ENCODE measurements at places on chromosomes 2 and 18.

DNA sequence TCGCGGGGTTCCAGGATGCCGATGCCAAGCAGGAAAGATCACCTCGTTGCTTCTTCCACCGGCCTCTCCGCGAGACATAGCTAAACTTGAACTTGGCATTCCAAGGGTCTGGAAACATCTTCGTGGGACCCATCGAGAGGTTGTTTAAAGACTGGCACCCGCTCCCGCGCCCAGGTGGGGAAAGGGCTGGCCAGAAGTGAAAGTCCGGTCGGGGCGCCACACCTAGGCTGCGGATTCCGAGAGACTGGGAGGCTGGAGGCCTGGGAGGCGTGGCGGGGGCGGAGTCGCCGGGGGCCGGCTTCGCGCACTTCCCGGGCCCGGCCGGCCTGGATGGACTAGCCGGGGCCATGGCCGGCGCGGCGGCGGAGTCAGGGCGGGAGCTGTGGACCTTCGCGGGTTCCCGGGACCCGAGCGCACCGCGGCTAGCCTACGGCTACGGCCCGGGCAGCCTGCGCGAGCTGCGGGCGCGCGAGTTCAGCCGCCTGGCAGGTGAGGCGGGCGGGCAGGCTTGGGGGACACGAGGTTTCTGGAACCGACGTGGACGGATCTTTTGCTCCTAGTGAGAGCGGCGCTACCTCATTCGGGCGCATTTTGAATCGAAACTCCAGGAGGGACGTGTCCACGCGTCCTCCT is at the start of gene MOCOS:
MOCOS (plus strand) TSS at position 305 of the 633 bp plus-strand sequence; CDS start at position 348, 43 bp downstream.
- peak; percentile 16 for DNase-seq

- DNase-seq = no peak
These were observed 585.0 kb downstream of the NR4A2 start for GRCh38 chr2:155747531-155747930.

DNA sequence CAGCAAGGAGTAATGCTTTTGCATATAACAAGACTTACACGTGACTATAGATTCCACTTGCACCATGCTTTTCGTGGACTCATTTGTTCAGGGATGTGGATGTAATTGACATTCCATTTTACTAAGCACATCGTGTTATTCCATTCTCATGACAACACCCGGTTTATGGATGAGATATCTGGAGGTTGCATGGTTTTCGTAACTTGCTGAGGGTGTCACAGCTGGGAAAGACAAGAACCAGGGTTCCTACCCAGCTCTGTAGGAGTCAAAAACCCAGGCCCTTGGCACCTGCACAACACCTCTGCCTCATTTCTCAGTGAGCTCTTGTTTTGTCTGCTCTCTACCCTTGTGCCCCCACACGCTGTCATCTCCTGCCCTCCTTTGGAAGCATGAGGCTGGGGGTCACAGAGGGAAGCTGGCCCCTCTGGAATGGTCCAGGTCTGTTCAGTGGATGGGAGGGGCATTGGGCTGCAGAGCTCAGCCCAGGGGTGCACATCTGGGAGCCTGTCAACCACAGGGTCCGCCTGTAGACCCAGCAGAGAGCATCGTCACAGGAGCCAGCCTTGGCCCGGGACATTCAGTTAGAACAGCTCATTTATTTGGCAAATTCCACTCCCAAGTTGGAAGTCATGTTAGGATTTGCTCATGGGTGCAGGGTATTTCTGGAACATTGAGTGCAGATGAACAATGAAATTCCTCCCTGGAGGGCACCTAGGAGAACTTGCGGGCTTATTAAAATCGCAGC is 120.1 kb upstream of the TWIST2 start:
- no peak for DNase-seq

DNA sequence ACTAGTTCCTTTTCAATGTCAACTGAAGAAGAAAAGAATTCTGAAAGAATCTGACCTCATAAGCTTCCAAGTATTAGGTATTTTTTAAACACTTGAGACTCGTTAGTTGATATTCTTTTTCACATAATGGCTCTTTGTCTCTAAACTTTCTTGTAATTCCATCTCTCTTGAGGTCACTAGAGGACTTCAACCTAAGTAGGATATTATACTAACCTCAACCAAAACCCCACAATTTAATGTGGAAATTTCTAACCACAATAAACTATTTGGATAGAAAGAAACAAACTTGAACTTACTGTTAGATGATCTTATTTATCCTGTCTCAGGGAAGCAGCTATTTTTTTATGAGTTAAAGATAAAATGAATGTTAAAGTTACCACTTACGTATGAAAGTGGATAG is 206.9 kb upstream of the FSIP2 start:
- no peak for DNase-seq

GRCh38 chr18:51339856-51340255 is 142.4 kb upstream of the MEX3C start:
- no peak for DNase-seq

DNA sequence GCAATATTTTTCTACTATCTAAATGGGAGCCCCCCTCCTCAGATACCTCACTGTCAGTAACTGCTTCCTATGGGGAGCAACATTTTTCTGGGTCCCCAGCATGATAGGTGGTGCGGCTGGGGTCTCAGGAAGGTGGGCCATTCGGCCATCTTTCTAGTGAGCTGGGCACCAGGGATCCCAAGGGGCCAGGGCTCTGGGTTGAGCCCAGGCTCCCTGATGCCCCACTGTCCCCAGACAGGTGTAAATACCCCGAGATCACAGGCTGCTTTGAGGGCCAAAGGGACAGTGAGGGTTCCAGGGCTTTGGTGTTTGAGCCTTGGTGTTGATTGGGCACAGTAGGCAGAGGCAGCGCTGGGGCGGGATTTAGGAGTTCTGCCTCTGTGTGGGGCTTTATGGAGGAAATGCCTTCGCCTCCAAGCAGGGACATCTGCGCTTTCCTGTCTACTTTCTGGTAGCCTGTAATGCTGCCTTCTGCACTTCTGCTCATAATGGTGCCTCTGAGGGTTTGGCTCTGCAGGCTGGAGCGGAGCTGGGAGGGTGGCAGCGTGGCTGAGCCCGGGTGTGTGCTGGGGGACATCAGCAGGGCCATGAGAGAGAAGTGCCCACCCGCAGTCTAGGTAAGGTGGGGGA is 5.3 kb downstream of the ITM2C start:
- no peak for DNase-seq

DNA sequence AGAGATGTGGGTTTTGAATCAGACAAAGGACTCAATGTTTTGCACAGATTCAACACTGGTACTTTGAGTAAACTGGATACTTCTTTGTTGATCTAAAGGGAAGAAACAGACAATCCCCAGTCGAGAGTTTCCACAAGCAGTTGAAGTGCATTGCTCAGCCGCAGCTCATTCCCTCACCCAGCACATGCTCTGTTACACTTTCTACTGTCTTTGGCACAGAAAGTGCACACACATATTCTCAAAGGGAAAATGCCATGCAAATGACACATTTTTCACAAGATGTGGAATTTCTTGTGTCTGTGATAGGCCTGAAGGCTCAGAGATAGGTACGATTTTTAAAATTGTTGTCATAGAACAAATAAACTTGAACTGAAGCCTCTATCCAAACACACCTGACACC is 258.9 kb upstream of the TRIB2 start:
- DNase-seq = no peak

- DNase-seq = no peak
These were observed 17.5 kb upstream of the CXCR4 start for GRCh38 chr2:136135462-136135861.

DNA sequence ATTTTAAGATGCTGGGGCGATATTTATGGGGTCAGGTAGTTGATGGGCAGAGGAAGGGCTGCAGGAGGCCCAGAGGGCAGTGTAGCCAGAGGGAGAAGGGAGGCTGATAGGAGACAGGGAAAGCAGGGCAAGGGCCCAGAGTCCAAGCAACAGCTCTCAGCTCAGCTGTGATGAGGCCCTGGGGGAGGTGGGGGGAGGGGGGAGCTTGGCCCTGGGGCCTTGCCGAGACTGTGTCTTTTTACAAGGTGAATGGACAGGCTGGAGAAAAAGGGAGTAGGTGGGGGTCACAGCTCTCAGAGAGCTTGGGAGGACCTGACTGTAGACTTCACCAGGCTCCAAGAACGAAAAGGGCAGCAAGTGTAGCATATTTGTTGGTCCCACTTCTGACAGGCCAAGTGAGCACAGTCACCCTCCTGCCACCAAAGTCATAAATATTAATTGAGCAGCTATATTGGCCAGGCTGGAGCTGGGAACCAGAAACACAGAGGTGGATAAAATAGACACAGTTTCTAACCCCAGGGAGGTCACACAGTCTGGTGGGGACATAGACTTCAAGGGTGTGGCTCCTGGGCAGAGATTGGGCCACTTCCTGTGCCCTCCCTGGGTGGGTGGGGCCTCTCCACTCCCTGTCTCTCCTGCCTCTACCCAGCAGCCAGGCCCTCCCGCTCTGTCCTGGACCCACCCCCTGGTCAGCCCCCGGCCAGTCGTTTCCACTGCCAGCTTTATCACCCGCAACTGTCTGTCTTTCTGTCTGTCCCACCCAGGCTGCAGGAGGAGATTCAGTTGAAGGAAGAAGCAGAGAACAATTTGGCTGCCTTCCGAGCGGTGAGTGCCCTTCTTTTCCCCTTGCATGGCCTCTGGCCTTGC is 1.4 kb downstream of the DES start:
- no peak for DNase-seq

Data from CD4-positive, alpha-beta T cell treated with Interleukin-15 for 4 hours (primary cell).